Stimulated activated CD8-positive, alpha-beta memory T cell treated with anti-CD3 and anti-CD28 coated beads, Interleukin-7, amount 100 ng/mL, for 4 hours (primary cell): ENCODE measurements at places on chromosomes 6 and 20.

DNA sequence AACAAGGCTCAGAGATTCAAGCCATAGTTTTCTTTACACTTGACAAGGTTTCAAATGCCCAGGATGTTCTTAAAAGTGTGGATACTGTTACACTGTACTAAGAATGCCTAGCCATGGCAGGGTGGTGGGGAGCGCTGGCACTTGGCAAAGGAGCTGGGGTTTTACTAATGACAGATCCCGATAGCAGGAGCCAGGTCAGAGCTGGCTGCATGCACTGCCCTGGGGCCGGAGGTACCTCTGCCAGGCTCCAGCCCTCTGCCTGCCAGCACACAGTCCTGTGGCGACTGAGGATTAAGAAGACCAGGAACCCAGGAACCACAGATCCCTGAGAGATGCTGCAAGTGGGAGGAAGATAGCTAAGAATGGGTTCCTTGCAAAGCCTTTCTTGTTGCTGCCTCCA is 260.3 kb downstream of the ALDH8A1 start:
- no peak for DNase-seq

DNA sequence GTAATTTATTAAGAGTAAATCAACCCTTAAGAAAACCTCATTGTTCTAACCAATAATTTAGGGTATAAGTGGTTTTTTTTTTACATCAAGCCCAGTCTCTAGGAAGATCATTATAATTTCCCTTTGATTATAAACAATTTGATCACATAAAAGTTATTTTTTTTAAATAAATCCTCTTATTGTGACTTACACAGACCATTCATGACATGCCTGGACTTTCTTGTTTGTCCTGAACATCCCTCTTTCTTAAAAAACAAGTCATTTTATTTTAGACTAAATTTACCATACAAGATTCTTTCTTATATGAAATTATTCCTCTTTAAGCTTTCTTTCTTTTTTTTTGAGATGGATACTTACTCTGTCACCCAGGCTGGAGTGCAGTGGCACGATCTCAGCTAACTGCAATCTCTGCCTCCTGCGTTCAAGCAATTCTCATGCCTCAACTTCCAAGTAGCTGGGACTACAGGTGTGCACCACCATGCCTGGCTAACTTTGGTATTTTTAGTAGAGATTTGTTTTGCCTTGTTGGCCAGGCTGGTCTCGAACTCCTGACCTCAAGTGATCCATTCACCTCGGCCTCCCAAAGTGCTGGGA is 53.6 kb upstream of the AGPAT4 start:
- no peak for DNase-seq

GRCh38 chr20:19756761-19757486 is 1.1 kb upstream of the RIN2 start:
- no peak for DNase-seq

GRCh38 chr6:170029416-170030283 is 261.2 kb downstream of the DLL1 start:
- no peak for DNase-seq

DNA sequence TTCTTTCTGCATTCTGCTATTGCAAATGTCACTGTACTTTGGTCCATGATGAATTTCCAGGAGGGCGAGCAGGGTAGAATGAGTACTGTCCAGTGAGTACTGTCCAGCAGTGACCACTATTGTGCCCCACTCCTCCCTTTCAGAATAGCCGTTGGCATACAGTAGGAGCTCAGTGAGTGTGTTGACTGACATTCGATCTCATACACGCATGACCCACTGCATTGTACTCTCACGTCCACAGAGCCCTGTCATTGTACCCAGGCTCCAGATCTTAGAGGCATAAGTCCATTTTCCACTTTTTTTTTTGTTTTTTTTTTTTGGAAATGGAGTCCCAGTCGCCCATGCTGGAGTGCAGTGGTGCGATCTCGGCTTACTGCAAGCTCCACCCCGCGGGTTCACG is 8.2 kb downstream of the DYNLRB1 start:
- DNase-seq: no peak

DNA sequence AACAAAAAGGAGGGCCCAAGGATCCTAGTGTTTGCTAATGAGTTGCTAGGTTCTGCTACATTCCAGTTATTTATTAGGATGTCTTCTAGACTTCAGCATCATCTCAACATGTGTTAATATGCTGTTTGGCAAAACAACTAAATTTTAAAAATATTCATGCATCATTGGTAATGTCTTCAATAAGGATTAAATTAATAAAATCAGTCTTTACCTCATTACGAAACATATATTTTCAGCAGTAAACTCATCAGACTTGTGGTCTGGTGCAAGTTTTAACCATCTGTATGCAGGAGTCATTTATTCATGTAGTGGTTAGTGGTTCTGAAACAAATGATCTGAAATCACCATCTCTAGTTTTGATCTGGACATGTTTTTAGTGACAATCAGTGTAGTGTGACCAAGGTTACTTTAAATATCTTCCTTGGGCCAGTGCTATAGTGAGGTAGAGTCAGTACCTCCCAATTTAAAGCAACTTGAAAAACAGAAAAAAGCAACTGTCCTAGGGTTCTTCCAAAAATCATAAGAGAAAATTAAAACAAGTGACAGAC is 85.0 kb upstream of the KCNK16 start:
- DNase-seq: no peak

DNA sequence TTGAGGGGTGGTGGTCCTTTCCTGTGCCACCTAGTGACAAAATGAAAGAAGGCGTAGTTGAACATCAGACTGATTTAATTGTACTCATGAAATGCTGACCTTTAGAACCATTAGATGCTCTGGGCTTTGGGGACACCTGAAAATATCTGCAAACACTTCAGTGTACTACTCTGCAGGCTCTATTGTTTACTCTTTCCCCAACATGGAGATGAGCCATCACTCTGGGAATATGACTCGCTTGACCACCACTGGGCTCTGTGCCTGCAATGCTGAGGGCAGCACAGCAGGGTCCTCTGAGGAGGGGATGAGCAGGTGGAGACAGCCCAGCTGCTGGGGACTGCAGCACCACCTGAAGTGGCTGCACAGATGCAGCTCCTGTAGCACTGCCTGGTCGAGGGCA is 74.8 kb upstream of the SLC24A3 start:
- DNase-seq: no peak

DNA sequence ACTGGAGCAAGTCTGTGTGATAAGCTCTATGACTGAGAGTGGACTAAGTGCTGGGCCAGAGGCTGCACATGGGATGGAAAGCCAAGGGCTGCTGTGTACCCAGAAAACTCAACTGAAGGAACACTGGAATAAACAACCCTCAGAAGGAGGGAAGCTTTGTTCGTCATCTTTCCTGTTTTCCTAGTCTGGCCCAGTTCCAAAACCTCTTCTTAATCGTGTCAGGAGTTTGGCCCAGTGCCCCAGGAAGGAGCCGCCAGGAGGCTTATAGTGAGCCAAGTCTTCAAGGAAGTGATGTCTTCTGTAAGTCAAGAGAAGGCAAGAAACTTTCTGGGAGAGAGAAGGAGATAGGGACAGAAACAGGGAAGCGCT is 23.3 kb upstream of the TOP1 start:
- no peak for DNase-seq

DNA sequence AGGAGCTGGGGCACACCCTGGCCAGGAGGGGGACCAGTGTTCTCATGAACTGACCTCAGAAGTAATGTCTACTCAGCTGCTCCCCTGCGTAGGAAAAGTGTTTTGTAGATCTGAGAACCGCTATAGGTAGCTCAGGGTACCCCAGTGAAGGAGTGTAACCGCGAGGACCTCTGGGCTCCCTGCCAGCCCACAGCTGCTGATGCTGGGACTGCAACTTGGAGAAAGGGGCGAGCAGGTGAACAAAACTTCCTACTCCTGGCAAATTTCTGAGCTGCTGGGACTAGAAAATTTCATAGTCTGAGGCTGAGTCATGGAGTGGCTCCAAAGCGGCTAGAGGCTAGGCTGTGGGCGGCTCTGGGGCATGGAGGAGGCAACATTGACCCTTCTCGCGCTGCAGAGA is 51.9 kb downstream of the PYGB start:
- no peak for DNase-seq

GRCh38 chr20:14882846-14883245 is 545.4 kb upstream of the FLRT3 start:
- DNase-seq: no peak

GRCh38 chr6:154411076-154411475 is 54.5 kb upstream of the IPCEF1 start:
- no peak for DNase-seq

DNA sequence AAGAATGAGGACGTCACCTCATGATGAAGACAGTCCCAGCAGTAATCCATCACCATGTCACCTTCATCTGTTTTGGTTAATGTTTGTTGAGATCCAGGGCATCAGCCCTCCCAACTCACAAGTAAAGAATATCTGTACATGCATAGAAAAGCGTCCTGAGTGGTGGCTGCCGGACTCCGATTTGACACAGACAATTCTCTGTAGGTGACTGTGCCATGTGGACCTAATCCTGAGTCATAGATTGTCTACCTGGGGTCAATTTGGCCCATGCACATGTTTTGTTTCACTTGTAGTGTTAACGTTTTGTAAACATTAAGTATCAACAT is 168.4 kb upstream of the UST start:
- no peak for DNase-seq

- DNase-seq: no peak
Measured at GRCh38 chr20:36819659-36820058, 46.1 kb upstream of the DSN1 start.

- DNase-seq: peak; percentile 20
Measured at GRCh38 chr6:131281471-131282270, 146.4 kb downstream of the AKAP7 start.

- no peak for DNase-seq
Measured at GRCh38 chr6:100144991-100145390, 151.0 kb upstream of the MCHR2 start.

DNA sequence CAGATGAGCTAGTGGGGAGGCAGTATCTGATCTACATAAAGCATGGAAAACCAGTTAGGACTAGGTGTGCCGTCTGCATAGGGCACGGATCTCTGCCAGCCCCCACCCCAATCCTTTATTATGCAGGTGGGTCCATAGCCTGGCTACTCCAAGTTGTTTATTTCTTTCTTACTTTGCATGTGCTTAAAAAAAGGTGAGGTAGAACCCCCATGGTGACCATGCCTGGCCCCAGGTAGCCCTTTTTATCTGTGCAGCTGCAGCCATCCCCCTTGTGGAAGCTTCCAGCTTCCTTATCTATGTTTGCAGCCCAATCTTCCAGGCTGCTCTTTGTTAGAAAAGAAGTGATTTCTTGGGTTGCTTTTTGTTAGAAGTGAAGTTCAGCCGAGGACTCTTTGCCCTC is 9.0 kb upstream of the TREM2 start:
- DNase-seq: no peak

DNA sequence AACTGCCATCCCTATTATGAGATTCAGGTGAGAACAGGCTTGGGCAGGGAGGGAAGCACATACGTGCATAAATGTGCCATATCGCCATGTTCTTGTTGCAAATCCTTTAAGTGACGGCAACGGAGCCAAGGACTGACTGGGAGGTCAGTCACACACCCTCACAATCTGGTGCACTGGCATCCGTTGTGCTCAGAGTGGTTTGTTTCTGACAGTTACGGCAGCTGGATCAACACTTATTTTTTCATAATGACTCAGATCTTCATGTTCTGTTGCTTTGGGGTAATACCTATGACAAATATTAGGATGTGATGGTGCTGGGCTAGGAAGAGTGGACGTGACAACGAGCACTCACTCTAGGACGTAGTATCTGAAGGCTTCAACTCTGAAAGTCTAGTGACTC is 56.2 kb upstream of the PREP start:
- peak; percentile 5 for DNase-seq

GRCh38 chr20:51404297-51405060 is 138.0 kb downstream of the NFATC2 start:
- peak; percentile 84 for DNase-seq

- no peak for DNase-seq
Measured at GRCh38 chr20:59051666-59052185, 9.1 kb upstream of the PRELID3B start.

DNA sequence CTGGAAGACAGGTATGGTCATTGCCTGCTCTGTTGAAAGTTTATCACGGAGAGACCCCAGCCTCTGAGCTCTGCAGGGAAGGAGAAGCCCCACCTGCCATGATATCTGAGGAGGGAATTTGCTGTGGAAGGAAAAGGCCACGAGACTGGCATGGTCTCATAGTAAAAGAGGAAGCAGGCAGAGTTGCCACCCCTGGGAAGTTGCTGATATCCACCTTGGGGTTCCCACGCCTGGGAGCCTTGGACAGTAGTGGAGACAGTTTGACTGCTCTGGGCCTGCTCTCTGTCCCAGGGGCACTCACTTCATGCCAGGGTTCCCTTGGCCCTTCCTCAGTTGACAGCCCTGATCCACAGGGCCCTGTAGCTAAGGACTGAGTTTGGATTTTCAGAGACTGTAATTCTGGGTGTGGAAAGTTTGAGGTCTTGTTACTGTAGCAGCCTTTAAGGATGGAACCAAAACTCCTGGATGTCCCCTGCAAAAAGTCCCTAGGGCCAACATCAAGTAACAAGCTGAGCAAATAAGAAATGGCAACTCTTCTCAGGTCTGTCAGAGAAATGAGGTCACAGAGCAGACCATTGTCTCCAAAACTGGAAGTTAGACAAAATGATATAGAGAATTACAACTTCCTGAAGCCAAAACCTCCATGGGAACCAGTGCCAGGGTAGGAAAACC is 6.9 kb upstream of the SIRPB1 start:
- no peak for DNase-seq

DNA sequence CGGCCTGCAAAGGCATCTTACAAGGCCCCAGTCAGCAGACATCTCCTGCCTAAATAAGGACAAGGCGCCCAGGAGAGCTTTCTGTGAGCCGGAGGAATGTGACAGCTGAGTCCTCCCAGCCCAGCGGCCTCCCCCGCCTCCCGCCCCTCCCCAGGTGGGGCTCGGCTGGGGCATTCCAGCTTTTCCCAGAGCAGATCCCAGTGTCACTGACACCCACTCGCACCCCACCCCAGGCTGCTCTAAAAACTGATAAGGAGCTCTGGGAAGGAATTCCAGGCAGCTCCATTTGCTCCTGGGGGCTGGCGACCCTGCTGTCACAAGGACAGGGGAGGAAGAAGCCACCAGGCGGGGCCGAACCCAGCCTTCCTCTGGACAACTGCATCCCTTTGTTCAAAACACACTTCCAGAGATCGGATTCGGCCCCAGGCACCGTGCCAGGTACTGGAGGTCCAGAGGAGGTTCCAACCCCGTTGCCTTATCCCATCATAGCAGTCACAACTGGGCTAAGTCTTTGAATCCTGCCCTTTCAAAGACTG is 49.7 kb downstream of the JPH2 start:
- no peak for DNase-seq

DNA sequence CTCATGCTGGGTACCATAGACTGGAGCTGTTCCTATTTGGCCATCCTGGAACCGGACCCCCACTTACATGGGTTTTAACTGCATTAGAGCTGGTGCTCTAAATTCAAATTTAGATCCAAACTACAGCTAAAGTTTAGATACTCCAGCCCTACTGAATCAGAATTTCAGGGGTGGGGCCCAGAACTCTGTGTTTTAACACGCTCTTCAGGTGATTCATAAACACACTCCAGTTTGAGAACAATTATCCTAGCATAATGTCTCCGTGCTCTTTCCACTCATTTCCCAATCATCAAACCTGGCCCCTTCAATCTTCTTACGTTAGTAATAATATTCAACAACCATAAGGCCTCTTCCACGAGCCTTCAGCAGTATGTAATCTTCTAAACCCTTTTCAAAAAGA is 15.3 kb downstream of the TRPC4AP start:
- no peak for DNase-seq

GRCh38 chr6:14509120-14509519 is 391.5 kb downstream of the CD83 start:
- DNase-seq: no peak

- no peak for DNase-seq
Measured at GRCh38 chr20:44271915-44272663, 25.0 kb downstream of the GDAP1L1 start.

- peak; percentile 43 for DNase-seq
Measured at GRCh38 chr6:148146717-148147462, 195.7 kb upstream of the SASH1 start.
